ENCODE measurements at places on chromosomes 6 and 20.

DNA sequence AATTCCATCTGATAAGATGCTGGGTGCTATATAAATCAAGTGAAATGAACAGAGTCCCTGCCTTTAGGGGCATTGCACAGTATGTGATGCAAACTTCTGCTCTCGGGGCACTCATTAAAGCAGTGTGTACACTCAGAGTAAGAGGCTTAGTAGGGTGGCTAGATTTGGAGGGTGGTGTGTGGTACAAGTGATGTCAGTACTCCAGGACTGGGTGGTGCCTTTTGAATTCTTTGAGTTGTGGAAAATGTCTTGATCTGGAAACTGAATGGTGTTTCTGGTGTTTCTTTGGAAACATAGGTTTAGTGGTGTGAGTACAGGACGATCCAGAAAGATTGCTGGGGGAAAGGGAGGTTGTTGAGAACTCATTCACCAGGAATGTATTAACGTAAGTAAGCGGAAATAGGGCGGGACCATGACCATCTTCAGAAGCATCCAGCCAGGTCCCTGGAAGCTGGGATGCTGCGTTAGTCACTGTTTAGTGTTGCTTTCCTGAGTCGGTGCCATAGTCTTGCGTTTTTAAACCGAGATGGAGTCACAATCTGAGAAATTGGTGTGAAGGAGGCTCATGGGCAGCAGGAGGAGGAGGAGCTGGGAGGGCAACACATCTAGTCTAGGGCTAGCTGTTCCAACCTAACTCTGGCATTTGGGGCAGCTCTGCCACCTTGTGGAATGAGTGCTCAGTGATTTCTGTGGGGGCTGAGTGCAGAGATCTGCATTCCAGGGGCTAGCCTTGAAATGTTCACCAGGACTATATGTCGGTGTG lies 70.3 kb downstream of the SCAND1 start:
- peak; percentile 98 for DNase-seq

DNA sequence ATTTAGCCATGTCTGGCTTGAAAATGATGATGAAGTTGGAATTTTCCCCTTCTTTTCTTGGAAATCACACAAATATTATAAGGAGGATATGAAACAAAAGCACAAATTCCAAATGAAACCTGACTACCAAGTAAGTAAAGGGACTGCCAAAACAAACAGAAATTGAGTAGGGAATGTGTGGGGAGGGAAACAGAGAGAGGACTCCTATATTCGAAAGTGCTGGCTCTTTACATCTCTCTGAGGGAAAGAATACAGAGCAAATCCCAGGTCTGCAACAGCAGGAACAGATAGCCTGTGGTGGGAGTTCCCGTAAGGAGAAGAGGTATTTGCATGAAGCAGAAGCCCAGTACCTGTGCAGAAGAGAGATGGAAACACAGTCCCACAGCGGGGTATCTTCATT lies 583.7 kb downstream of the EPM2A start:
- no peak for DNase-seq

DNA sequence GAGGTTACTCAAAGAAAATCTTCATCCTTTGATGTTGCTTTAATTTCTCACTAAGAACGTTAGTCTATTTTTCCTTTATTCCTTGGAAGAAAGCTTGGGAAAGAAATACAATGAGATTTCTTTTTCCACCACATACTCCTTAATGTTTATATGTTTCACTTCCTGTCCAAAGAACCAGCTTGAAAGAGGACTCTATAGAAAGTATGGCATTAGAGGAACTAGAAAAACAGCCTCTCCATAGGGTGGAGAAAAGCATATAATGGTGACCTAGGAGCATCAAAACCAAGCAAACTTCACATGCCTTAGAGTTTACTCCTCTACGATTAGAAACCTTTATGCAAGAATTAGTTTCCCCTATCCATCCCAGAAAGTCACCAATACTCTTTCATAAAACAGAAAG lies 131.1 kb downstream of the OPRM1 start:
- DNase-seq, result no peak

- no peak for DNase-seq
Measured at GRCh38 chr6:127392301-127392700, 48.9 kb upstream of the ECHDC1 start.

DNA sequence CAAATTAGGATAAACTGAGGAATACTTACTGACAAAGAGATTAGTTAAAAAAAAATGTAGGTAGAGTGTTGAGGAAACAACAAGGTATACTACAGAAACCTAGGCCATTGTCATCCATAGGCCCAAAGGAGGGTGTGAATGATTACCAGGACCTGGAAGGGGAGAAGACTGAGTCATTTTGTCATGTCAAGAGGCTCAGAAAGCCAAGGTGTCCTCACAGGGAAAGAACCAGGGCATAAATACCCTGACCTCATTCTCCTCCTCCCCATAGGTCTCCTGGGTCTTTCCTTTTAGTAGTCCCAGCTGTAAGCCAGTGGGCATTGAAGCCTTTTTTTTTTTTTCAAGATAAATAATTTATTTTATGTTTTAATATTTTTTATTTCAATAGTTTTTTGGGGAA lies 582.1 kb upstream of the JAG1 start:
- DNase-seq, result no peak

- DNase-seq, result no peak
Measured at GRCh38 chr6:36136551-36136950, 6.2 kb downstream of the MAPK13 start.

GRCh38 chr6:150806790-150807189 lies 58.7 kb upstream of the MTHFD1L start:
- no peak for DNase-seq

DNA sequence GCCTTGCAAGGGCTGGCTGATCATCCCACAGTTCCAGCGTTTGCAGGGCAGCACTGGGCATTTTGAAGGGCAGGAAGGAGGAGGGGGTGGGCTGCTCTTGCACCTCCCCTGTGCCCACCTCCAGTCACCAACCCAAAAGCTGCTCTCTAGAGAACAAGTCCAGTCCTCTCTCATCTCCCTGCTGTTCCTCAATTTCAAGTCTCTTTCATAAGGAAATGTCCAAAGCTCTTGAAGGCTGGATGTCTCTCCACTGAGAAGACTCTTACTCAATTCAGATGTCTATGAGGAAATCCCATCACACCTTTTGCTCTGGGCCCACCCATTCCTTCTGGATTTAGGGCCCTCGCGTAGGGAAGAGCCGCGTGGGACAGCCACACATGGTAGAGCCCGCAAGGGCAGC lies 31.7 kb downstream of the WRNIP1 start:
- DNase-seq, result no peak

DNA sequence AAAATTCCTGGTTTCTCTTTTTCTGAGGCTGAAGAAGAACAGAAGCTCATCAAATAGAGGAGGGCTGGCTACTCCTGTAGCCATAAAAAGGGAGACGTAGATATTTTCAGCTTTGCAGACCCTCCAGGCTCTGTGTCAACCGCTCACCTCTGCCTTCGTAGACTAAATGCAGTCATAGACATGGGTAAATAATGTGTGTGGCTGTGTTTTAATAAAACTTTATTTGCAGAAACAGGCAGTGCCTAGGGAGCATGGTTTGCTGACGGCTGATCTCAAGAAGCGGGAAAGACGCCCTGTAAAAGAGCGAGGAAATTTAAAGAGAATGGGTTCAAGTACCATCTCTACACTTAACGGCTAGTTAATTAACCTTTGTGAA lies 171.8 kb downstream of the BCAS1 start:
- no peak for DNase-seq

GRCh38 chr20:62420846-62421715 lies 6.3 kb downstream of the RBBP8NL start:
- DNase-seq, result no peak

Data from AG04450 (cell line).